Dermis blood vessel endothelial cell (primary cell): ENCODE measurements at places on chromosomes 11 and 22.
A peak's percentile ranks its signal among the peaks of the same experiment; 100 is the strongest.

DNA sequence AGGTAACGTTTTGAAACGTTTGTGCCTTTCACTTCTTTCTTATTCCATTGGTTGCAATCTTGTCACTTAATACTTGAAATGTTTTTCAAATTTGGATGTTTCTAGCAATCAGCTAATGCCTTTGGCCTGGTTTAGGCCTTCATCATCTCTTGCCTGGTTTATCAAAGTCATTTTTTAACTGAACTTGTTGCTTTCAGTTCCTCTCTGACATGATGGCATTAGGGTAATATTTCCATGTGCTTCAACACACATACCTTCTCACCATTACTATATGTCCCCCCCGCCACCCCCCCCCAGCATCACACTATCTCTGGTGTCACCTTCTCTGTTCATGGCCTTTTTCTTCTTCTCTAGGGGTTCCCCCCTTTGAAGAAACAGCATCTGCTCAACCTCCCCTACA, 1.5 kb upstream of the SYT9 start:
- no peak for DNase-seq

DNA sequence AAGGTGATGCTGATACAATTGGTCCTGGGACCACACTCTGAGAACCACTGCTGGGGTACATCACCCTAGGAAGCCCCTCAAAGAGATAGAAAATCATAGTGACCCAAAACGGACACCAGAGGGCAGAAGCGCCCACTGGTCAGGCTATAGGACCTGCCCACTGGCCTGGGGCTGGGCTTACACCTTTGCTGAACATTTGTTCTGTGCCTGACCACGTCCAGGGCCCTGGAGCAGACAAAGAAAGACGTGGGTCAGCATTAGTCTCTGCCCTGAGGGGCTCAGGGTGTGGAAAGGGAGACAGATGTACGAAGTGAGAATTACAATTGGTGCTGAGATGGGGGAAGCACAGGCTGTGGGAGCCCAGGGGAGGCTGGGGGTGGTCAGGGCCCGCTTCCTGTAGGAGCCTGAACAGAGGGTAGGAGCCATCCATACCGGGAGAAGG, 14.4 kb upstream of the SERPINH1 start:
- DNase-seq: peak; percentile 85

DNA sequence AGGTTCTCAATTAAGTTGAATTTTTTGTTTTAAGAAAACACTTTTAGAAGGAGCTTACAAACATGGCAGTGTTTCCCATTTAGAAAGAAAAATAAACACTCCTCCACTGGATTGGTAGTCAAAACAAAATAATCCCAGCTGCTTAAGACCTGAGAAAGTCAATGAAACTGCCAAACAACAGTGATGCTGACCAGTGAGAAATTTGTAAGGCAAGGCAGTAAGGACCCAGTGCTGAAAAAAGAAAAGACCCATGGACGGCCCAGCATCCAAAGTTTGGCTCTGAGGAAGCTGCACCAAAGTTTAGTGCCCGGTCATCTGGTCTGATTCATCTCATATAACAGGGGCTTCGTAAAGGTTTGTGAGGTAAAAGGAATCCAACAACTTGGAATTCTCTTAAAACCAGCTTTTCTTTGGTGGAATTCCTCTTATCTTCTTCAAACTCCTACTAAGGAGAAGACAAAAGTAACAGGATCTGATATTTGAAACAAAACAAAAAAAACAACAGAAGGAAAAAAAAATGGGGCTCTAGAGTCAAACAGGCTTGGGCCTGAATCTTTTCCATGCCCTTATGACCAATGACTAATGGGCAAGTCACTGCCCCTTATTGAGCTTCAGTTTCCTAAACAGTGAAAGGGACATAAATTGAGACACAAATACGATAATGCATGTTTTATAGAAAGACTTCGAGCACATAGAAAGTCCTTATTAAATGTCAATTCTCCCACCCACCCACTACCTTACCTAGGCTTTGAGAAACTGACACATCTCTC, 383.0 kb upstream of the NARS2 start:
- no peak for DNase-seq

DNA sequence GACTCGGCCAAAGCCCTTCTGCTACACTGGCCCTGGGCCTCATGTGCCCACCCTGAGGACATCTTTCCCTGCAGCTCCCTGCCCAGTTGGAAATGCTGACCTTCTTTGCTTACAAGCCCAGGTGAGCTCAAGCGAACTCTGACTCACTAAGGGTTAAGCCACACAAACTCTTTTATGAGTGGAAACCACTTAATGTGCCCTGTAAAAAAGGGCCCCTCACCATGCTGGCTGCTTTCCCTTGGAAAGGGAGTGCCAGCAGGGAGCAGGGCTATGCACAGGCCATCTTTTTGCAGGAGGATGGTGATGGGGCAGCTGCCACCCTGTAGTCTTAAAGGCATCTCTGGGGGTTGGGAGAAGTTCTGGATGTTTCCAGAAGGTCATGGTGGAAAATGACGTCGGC, 18.7 kb downstream of the EHF start:
- no peak for DNase-seq

- no peak for DNase-seq
Measured at GRCh38 chr11:13349581-13349980, 72.0 kb downstream of the BMAL1 start.

DNA sequence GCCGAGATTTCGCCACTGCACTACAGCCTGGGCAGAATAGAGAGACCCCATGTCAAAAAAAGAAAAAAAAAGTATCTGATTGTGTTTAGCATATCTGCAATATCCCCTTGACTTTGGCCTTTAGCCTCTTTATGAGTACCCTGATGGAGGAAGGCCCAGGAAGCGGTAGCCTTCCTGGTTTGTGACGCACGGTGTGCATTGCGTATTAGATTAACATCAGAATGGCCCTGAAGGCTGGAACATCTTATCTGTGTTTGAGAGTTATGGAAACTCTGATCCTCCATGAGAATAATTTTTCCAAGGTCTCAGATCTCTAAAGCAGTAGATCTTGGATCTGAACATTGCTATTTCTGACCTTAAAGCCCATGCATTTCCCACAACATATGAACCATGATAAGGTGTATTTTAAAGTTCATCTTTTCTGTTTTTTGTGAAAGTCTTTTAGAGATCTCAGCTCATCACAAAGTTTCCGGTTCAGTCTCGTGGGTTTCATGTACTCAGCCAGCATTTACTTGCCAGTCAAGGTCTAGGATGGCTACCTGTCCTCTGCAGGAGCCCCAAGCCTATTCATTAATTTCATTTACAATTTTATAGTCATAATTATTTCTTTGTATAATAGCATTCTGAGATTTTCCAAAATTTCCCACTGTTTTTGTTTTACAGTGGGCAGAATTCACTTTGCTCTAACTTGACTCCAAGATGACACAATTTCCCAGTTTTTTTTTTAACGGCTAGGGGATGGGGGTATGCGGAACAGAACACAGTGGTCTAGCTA, 605 bp upstream of the FDX1 start:
- DNase-seq: no peak

DNA sequence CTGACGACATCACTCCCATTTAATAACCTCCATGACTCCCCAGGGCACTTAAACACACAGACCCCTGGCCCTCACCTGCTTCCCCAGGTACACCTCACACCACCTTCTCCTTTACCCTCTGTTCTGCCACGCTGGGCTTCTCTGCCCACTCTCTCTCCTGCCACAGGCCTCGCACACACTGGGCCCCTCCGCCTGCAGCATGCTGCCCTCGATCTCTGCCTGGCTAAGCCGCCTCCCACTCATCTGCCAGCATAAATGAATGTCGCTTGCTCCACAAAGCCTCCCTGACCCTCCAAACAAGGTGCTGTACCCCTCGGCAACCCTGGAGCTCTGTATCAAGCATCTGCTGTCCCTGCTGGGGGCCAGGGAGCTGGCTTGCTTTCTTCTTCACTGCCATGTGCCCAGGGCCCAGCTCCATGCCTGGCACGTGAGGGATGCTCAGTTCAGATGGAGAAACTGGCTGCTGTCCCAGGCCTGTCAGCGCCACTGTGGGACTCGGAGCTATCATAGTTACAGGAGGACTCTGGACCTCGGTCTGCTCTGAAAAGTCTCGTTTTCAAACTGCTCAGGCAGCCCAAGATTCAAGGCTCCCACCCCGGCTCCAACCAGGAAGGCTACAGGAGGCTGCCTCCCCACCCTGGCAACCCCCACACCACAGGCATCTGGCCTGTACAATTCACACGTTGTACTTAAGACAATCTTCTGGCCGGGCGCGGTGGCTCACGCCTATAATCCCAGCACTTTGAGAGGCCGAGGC, 11.9 kb downstream of the TTLL1 start:
- DNase-seq: no peak

- no peak for DNase-seq
Measured at GRCh38 chr11:44537679-44538078, 27.8 kb upstream of the CD82 start.

DNA sequence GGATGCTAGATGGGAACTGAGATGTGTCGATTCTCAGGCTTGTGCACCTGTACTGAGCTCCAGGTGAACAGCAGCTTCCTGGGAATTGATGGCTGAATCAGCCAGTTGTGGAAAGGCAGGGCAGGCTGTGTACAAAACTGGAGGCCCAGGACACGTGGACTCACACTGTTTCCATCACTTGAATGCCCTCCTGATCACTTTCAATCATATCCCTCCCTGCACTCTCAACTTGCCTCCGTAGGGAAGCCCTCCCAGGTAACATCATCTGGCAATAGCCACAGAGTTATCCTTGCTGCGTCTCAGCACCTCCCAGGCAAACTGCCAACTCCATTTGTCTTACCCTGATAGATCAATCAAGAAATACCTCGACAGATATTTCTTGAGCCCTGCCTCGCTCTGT, 10.1 kb downstream of the FAM83F start:
- no peak for DNase-seq
